ENCODE measurements at places on chromosomes 12 and 14.

DNA sequence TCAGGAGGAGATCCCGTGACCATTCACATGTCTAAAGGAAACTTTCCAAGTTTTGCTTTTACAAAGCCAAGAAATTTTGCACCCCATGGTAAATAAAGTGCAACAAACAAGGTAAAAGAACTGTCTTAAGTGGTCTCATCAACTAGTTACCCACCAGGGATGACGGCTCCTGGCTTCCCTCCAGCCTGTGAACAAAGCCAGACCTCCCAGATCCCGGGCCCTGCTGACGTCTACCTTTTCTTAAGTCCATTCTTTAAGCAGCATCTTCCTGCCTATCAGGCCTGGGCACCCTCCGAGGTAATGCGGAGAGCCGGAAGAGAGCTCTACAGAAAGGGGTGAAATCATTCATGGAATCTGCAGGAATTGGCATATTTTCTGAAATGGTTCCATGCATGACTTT lies 58.0 kb upstream of the DAAM1 start:
- H3K4me1 ChIP-seq = peaks cover 8% of the 10 kb centered on the region
- DNase-seq = peak; percentile 14
- no peak overlapping the region for H3K4me3 ChIP-seq
- no peaks in the 10 kb centered on the region for H3K36me3 ChIP-seq

DNA sequence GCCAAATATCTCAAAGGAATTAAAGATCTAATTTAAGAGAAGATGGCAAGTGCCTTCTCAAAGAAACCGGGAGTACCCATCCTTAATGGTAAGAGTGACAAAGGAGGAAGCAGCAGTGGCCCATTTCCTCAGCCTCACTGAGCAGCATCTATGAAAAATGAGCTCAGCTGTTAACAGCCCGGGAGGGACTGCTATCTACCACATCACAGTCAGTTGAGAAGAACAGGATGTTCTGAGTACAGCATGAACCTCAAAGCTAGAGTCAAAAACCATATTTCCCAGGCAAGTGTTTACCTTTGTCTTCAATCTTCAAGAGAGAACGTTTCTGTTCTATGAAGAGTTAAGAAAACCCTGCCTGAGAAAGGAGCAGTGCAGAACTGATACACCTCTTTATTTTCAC lies 115.0 kb downstream of the BTG1 start:
- no peak overlapping the region for H3K27ac ChIP-seq
- DNase-seq = no peak
- no peaks in the 10 kb centered on the region for H3K27me3 ChIP-seq
- H3K36me3 ChIP-seq = no peaks in the 10 kb centered on the region
- H3K4me1 ChIP-seq = peaks cover 20% of the 10 kb centered on the region

DNA sequence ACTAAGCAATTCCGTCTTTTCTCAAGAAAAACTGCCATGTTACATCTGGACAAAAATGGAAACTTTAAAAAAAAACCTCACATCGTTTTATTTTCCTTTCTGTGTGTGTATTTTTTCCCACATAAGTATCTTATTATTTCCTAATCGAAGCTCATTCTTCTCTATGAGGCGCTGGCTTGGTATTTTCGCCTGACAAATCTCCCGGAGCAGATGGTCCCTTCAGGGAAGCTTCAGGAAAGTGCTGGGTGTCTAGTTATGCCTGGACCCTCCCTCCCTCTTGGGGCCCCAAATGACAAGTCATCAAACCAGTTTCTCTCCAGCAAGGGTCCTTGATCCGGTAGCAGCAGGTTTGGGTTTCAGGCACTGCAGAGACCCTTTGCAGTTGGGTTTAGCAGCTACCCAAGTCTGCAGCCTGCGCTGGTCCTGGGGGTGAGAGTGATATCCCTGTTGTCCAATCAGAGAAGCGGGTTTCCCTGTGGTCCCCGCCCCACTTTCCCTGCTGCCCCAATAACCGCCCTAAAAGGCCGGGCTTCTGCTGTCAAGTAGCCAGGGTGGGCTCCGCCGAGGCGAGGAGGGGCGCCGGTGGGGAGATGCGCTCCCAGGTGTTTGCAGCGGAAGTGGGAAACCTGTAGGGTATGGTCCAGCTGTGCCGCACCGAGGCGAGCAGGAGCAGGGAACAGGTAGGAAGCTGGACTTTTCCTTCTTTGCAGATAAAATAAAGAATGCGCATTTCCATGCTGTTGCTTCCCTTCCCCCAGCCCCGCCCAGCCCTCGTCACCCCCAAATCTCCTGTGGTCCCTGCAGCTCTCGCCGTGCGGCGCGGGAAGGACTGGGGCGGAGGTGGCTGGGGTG lies at the start of gene CNTN1:
CNTN1 (plus strand) TSS at position 527 of the 852 bp plus-strand sequence.
- no peak within 1 kb of the TSS for H3K27ac ChIP-seq
- peaks cover 42% of the 10 kb centered on the region for H3K27me3 ChIP-seq
- peak; percentile 27 for DNase-seq
- H3K4me3 ChIP-seq = peak within 1 kb of the TSS; percentile 41
- H3K4me1 ChIP-seq = no peaks in the 10 kb centered on the region

GRCh38 chr14:43041976-43042375 lies 1435.3 kb downstream of the LRFN5 start:
- H3K4me3 ChIP-seq = no peak overlapping the region
- no peak overlapping the region for H3K27ac ChIP-seq
- no peaks in the 10 kb centered on the region for H3K36me3 ChIP-seq
- DNase-seq = no peak
